Diencephalon (tissue), 1 donor: ENCODE measurements at places on chromosomes 13 and 19. TPM values are rescaled to one million over a fixed set of nuclear protein-coding genes. Genes with fewer than 3 reads are reported as not detected.

The APOC4 gene
- not detected for total RNA-seq

The RGS9BP gene
- total RNA-seq, result 1.6 TPM

The TEX29 gene
- not detected for total RNA-seq

The POSTN gene
- 4.8 TPM for total RNA-seq

The CGB5 gene
- not detected for total RNA-seq

The CPB2 gene
- not detected for total RNA-seq

The TMC4 gene
- total RNA-seq, result 0.46 TPM
